ENCODE measurements at places on chromosomes 7 and 10.

DNA sequence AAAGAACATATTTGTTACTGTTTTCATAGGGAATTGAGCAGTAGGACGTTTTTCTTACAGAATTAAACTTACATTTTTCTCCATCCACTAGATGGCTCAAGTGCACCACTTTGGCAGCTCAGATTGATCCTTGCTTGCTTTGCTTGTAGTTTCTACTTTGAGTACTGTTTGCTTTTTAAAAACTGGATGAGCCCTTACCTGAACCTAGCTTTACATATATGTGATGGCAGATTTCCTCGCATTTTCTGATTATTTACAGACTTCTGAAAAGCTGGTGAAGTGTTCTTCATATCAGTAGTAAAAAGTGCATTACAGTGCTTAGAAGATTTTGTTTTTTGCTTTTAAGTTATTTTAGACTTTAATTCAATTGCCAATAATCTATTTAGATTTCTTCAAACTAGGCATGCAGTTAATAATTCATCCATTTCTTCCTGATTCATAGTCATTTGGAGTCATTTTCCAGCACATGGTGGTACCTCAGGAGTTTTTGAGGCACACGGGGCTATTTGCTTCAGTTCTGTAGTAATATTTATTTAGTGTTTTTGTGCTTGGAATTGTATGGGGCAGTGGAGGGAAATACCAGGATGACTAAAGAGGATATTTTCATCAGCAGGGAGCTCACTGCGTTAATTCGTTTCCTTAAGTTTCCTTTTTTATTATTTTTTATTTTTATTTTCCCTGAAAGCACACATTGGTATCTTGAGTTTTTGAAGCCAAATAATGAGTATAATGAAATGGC, 57.3 kb downstream of the MAPK8 start:
- peak; percentile 32 for DNase-seq

DNA sequence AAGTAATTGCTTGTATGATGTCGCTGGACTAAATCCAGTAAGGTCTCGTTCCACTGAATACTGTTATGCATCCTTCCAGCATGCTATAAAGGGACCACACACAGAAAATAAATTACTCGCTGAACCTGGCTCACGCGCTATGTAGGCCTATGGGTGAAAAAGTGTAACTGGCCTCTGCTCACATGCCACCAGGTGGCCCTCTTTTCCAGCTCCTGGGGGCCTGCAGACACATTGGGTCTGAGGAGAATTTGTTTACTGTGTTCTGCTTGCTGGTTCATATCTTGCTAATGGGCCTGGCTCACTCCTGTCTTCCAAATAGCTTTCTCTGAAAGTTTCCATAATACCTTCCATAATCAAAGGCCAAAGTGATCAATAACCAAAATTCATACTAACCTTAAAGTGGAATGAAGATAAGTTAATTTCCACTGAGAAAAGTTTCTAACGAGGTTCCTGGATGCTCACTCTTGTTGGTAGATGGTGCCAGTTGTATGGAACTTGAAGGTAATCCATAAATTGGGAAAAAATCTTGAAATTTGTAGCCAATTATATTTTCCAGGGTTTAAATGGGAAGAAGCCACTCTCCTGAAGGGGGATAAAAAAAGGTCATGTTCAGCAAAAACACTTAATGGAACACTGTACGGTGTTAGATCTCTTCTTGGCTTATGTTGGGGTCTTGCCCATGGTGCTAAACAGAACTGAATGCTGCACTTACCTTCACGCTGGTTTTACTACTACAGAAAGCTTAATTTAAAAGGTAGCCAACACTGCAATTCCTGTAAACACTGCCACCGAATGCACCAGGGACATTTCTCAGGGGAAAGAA, 27.0 kb upstream of the ZPBP start:
- no peak for DNase-seq

- no peak for DNase-seq
Measured at GRCh38 chr10:22704471-22704911, 9.9 kb downstream of the PIP4K2A start.

DNA sequence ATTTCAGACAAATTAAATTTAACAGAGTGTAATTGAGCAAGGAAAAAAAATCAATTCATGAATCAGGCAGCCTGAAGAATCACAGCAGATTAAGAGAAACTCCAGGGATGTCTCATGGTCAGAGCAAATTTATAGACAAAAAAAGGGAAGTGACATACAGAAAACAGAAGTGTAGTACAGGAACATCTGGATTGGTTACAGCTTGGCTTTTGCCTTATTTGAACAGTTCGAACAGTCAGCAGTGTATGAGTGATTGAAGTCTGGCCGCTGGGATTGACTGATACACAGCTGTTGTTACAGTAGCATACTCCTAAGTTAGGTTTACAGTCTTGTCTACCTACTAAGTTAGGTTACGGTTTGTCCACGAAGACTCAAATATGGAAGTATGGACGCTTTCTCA, 255.3 kb downstream of the HPSE2 start:
- no peak for DNase-seq

- DNase-seq = no peak
Measured at GRCh38 chr7:1253681-1254181, 21.1 kb downstream of the UNCX start.

- peak; percentile 75 for DNase-seq
Measured at GRCh38 chr10:42640610-42641229, 2.4 kb upstream of the ZNF33B start.

- DNase-seq = no peak
Measured at GRCh38 chr10:129966889-129967578, 3.0 kb upstream of the EBF3 start.

GRCh38 chr7:99123571-99124033, 20.3 kb downstream of the SMURF1 start:
- DNase-seq = peak; percentile 17

DNA sequence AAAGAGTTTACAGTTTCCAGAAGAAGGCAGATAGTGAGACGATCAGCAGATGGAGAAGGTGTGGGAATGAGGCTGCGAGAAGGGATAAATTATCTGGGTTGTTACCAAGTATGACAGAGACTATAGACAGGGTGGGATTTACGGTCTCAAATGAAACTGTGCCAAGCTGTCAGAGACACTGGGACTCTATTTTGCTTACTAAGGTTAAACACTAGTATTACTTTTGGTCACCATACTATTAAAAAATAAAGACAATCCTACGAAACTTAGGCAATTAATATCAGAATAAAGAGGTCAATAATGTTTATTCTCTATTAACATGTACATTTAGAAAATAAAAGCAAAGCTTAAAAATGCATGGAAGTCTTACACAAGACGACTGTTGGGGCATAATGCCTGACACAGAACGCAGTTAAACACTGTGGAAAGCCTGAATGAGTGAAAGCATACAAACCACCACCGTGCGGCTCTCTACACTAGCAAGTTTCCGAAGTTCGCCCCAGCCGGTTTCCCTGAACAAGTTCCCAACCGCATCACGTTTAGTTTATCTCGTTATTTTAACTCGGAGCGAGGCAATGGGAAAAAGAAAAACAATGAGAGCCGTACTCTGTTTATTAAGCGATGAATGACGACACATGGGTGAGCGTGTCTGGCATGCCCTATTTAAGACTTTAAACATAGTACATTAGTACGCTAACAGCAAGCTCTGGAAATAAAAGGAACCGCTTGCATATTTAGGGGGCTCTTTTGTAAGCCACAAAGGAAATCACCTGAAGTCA, 909 bp upstream of the CC2D2B start:
- peak; percentile 49 for DNase-seq

- no peak for DNase-seq
Measured at GRCh38 chr10:5447056-5447455, 34.7 kb downstream of the NET1 start.

GRCh38 chr7:43249823-43250145, 137.3 kb downstream of the HECW1 start:
- DNase-seq = no peak

DNA sequence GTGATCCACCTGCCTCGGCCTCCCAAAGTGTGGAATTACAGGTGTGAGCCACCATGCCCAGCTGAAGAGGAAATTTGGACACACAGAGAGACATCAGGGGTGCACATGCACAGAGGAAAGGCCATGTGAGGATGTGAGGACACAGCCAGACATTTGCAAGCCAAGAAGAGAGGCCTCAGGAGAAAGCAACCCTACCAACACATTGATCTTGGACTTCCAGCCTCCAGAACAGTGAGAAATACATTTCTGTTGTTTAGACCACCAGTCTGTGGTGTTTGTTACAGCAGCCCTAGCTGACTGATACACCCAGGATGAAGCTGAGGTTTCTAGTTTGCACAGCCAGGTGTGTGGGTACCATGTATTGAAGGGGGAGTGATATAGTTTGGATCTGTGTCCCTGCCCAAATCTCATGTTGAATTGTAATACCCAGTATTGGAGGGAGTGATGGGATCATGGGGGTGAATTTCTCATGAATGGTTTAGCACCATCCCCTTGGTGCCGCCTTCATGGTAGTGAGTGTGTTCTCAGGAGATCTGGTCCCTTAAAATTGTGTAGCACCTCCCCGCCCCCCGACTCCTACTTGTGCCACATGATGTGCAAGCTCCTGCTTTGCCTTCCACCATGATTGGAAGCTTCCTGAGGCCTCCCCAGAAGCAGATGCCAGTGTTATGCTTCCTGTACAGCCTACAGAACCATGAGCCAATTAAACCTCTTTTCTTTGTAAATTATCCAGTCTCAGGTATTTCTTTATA, 64.7 kb upstream of the DUSP5 start:
- DNase-seq = no peak

GRCh38 chr7:122300956-122301833, 3.4 kb downstream of the FEZF1 start:
- DNase-seq = no peak

DNA sequence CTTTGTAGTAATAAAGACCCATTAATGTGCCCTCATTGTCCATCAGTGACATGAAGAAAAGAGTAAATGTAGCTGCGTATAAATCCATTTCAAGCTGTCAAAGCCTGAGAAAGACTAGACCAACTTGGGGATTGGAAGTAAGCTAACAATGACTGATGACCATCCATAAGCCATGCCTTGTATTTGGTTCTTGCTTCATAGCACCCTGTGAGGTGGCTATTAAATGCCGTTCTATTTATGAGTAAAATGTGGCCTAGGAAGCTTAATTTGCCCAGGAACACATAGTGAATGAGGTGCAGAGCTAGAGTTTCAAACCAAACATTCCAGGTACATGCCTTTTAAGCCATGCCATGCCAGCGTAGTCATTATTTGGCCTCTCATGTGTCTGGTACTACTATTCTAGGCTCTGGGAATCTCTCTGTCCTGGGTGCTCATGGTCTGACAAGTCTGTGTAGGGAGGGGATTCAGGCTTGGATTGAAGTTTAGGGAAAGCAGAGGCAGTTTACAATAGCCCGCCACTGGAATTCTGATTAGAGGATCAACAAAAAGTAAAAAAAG, 92.1 kb downstream of the ZNF277 start:
- DNase-seq = no peak

DNA sequence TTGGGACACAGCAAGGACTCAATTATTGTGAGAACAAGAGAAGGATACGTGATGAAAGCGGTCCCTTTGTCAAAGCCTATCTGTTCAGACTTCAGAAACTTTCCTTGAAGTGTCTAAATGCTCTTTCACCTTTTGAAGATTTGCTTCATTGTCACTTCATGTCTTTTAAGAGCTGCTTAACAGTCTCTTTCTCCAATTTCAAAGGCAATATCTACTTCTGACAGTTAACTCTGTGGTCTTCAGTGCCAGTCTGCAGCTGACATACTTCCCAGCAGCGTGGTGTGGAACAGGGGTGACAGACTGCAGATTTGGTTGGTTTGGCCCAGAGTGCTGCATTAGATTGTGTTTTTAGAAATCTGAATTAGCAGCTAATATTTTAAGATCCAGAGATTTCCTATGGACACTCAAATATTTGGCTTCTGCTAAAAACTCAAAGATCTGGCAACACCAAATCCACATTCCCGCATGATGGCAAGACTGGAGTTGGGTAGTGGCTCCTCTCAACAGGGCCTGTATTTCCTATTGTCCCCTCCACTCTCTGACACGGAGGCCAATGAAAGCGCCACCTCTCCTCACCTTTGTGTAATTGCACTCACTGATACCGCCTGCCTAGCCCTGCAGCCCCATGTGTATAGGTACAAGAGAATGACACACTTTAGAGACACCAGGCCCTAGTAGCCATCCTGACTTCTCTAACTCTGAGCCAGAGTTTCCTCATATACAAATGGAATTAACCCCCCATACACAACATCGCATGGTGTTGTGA, 11.5 kb downstream of the SCRN1 start:
- no peak for DNase-seq

DNA sequence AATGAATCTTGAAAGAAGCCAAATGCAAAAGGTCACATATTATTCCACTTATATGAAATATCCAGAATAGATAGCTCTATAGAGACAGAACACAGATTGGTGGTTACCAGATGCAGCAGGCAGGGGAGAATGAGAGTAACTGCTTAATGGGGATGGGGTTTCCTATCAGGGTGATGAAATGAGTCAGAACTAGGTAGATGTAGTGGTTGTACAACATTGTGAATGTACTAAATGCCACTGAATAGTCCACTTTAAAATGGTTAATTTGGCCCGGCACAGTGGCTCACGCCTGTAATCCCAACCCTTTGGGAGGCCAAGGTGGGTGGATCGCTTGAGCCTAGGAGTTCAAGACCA, 9.4 kb upstream of the SLC25A28 start:
- no peak for DNase-seq

GRCh38 chr7:99562832-99563231, 4.4 kb downstream of the ZNF655 start:
- no peak for DNase-seq

DNA sequence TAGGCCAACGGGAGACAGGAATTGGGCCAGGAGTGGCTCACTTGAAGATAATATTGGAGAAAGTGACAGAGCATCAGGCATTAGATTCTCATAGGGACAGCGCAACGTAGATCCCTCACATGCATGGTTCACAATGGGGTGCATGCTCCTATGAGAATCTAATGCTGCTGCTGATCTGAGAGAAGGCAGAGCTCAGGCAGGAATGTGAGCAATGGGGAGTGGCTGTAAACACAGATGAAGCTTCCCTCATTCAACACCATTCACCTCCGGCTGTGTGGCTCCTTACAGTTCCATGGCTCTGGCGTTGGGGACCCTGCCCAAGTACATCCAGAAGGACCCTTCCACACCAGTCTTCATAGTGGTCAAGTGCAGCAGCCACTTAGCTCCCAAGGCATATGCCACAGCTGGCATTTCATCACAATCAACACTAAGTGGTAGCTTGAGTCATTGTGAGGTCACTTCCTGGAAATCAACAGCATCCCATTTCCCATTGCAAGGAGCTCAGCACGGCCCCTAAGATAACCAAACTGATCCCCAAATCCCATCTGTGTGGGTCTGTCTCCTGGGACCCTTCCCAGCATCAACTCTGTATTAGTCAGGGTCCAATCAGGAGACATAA, 174.5 kb downstream of the TPST1 start:
- no peak for DNase-seq

- DNase-seq = no peak
Measured at GRCh38 chr10:126893206-126893605, 12.0 kb upstream of the DOCK1 start.

GRCh38 chr10:69397972-69398371, 18.7 kb downstream of the TACR2 start:
- DNase-seq = no peak

All from prostate gland (tissue), 2 donors.